ENCODE measurements at places on chromosomes 6 and 20.

GRCh38 chr6:45787384-45787783 is 228.3 kb downstream of the CLIC5 start:
- peak; percentile 34 for DNase-seq

GRCh38 chr6:29628419-29629281 is 4.3 kb downstream of the GABBR1 start:
- DNase-seq, result peak; percentile 88

DNA sequence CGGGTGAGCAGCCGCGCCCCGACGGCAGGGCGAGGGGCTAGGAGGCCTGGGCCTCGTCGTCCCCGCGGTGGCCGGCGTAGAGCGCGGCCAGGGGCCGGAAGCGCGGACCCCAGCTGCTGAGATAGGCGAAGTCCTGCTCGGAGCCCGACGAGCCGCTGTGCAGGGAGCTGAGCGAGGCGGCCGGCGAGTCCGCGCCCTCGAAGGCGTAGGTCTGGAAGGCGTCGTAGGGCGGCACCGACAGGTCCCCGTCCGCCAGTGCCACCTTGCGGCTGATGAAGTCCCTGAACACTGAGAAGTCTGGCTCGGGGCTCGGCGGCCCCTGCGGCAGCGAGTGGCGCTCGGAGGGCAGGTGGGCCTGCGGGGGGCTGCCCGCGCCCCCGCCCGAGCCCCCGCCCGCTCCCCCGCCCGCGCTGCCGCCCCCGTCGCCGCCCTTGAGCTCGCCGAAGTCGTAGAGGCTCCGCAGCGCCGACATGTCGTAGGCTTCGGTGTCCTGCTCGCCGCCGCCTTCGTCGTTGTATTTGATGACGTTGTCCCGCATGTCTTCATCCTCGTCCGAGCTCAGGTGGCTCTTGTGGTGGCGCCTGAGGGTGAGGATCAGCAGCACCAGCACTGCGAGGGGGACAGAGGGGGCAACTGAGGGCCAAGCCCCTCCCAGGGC is 56.5 kb downstream of the CD40 start:
- DNase-seq, result peak; percentile 75

DNA sequence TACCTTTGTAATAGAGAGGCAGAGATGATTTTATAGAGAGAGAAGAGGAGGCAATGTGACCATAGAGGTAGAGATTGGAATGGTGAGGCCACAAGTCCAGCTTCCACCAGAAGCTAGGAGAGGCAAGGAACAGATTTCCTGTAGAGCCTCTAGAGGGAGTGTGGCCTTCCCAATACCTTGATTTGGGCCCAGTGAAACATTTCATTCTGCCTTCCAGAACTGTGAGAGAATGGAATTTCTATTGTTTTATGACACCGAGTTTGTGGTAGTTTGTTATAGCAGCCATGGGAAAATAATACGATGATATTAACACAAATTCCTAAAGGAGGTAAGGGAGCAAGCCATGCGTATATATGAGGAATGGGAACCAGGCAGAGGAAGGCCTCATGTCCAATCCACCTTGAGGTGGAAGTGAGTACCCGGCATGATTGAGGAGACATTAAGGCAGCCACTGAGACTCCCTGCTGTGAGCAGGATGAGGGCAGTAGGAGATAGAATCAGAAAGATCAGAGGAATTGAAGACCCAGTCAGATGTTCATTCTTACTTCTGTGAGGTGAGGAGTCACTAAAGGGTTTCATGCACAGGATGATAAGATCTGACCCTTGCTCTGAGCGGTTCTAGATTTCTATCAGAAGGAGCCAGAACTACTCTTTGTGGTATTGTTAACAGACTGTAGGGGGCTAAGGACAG is 636.3 kb upstream of the IMPG1 start:
- no peak for DNase-seq

GRCh38 chr6:107418118-107418517 is 41.2 kb downstream of the PDSS2 start:
- no peak for DNase-seq

DNA sequence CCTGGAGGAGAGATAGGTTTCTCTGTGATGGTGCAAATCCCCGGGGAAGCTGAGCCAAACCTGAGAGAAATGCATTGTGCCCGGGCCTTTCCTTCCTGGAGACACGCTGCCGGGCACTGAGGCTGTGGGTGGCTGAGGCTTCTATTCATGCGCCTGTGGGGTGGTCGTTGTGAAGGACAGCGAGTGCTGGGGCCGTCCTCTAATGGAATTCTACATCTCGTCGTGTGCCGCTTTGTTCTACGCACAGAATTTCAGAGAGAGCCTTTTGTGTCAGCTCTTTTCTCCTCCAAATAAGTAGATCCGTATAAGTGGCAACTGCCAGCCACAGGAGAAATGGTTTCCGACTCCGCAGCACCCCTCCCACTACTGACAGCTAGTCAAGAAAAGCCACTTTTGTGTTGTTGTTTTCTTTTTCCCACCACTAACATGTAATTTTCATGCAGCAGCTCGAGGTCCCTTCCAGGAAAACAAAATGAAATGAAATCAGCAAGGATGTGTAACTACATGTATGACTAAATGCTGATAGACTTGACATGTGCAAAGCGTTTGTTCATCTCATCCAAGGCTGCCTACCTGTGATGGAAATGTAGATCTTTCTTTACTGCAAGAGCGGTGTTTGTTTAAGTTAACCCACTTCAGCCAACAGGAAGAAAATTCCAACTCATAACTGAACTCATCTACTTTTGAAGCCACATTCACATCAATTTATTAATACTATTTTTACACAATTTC is 26.4 kb upstream of the PXDC1 start:
- peak; percentile 42 for DNase-seq

DNA sequence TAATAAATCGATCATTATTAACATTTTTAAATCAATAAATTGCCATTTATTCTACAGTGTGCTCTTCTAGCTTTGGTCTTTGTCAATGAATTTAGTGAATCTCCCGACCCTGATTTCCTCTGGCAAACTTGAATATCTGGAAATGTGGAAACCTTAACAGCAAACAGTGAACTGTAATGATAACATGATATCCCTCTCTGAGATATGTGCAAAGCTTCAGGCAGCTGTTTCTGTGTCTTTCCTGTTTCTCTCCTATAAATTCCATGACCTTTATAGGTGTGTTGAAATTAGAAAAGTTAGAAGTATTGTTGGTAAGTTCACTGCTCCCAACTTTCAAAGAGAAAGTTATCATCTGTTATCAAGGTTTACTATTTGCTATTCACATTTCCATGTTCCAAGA is 218.8 kb upstream of the RNF217 start:
- no peak for DNase-seq

DNA sequence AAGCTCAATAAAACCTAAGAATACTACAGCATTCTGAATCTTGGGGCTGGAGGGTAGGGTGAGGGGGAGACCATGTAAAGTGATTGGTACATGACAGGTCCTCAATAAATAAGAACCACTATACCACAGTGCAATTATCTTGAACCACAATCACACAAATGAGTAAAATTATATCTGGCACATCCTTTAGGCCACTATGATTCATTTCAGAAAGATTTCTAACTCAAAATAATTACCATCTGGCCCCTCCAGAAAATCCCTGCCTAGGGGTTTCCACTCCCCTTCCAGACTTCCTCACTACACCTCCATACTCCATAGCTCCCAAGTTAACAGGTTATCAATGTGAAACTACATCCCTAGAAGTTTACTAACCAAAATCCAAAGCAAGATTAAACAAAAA is 19.7 kb downstream of the AKIRIN2 start:
- no peak for DNase-seq

DNA sequence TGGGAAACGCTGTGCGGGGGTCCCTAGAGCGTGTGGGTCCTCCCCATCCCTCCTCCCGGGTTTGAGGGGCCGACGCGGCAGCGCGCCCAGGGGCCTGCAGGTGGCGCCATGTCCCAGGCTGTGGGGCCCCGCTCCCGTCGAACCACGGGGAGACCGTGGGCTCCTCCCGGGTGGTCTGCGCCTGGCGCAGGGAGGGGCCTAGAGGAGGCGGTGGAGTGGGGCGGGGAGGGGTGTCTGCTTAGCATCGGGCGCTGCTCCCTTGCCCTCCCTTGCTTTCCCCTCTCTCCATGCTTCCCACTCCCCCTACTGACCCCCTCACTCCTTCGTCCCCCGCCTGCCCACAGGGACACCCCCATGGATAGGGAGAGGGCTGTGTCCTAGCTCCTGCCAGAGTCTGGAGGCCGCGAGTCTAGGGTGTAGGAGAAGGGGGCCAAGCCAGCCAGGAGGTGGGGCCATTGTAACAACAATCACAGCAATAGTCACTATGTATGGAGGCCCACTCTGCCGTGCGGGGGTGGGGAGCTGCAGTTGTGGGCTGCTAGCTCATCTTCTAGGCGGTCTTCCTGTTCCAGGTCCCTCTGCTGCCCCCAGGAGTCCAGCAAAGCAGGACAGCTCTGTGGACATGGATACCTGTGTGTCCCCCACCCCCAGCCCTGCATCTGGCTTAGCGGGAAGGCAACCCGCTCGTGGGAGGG is 51.7 kb downstream of the CHMP4B start:
- peak; percentile 79 for DNase-seq

- no peak for DNase-seq
These were observed 210.4 kb upstream of the SULF2 start for GRCh38 chr20:47995661-47996060.

DNA sequence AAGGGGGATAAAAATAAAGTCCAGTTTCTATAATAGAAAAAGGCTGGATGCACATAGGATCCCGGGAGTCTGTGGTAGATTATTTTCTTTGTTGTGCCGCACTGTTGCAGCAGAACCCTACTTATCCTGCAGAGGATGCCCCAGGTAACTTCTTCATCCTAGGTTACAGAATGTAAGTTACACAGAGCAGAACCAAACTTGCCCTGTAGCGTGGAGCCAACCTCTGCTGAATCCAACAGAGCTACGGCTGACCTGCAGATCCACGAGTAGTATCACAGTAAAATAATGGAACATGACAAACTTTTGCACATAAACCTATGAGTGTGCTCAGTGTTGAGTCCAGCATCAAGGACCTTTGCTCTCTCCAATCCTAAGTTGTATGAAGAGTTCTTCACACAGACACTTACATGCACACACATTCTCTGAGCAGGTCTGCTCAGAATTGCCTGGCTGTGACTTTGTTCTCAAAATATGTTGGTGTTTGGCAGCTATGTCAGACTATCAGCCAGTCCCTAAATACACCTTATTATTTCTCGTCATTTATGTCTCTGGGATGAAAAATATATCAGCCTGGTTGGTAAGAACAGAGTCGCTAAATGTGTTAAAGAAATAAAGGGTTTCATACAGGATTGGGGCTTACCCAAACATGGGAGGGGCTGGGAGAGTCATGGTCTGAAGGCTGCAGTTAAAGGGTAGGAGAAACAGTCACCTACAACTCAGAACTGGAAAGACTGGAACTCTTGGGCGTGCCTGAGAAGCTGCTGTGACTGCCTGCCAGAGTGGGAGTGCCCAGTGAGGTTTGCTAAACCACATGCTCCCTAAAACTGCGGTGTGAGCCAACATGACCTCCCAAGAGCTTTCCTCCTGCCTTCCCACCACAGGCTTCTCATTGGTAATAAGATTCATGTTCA is 165.1 kb upstream of the SLC24A3 start:
- DNase-seq, result no peak

GRCh38 chr6:5762561-5762968 is 244.2 kb downstream of the NRN1 start:
- DNase-seq, result no peak

DNA sequence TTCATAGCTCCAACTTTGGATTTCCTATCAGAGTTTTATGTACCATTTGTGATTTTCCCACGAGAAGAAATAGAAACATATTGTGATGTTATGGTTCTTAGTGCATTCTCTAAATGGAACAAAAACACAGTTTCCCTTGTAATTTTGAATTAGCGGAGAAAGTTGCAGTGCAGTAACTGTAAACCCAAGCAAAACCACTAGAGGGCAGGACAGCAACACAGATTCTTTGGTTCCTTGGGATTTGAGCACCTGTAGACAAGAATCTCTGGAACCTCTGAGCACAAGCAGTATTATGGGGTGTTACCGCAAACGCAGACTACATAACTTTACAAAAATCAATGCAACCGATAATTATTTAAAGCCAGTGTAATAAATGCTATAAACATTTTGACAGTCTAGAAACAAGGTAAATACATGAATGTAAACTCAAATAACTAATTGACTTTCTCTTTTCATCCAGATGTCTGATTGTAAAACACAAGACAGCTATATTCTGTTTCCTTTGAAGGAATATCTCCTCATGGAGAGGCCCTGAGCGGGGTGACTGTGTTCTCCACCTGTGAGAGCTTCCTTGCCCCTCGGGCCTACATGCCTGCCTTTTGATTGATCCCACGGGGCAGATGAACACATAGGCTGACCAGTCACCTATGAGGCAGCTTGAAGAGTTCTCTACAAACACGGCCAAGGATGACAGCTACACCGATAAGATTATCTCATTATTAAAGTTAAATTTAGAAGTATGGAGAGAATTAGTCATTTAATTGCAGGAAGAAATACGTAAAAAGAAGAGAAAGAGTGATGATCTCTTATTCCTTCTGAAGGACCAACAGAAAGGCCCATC is 67.5 kb upstream of the COL21A1 start:
- DNase-seq, result peak; percentile 33

- DNase-seq, result no peak
These were observed 14.4 kb downstream of the KCNQ5 start for GRCh38 chr6:72636215-72636614.

DNA sequence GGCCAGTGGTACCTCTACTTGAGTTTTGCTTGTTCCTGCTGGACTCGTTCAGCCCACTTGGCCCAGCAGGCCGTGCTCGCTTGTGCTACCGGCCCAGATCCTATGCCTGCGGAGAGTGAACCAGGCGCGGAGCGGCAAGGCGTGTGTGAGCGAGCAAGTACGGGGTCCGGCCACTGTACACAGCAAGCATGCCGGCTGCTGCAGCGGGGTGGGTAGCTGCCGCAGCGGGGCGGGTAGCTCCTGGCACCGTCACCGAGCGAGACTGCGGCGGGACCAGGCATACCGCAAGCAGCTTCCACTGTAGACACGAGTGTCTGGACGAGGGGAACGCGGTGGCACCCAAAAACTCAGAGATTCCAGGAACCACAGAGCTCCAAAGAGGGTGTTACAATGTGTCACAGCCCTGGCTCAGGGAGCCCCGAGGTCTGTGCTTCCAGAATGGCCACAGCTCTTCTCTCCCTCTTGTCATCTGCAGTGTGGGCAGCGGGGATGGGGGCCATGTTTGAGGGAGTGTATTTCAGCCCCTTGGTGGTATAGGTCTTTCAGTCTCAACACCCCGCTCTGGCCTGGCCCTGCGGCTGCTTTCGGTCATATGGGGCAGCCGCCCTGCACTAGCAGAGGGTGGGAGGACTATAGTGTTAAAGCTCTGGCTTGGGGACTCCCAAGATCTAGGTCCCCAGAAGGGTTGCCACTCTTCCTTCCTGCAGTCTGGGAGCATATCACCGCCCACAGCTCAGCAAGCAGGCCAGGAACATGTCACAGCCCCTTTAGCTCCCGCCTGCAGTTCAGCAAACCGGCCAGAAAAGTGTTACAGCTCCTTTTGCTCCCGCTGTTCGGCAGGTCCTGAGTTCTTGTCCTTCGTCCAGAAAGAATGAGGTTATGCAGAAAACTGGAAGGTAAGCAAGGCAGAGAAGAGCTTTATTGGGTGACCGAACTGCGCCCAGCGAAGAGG is 6.1 kb upstream of the RWDD1 start:
- DNase-seq, result peak; percentile 58

Data from brain (organoid and tissue), 16 donors.